ENCODE measurements at places on chromosomes 6 and 20. TPM values are rescaled to one million over a fixed set of nuclear protein-coding genes. Genes with fewer than 3 reads are reported as not detected.

MAPK14 gene
- total RNA-seq: 69.8 TPM

EFCAB8 gene
- total RNA-seq: not detected

CCN2 gene
- 18.2 TPM for total RNA-seq

UCKL1 gene
- total RNA-seq: 22.4 TPM

TNF gene
- total RNA-seq: not detected

RGL2 gene
- 20.1 TPM for total RNA-seq

RAMACL gene
- 2.3 TPM for total RNA-seq
